ENCODE measurements at places on chromosomes 5 and 9. TPM values are rescaled to one million over a fixed set of nuclear protein-coding genes. Genes with fewer than 3 reads are reported as not detected.

The CEMIP2 gene
- 185 TPM for total RNA-seq

The SPATA31D4 gene
- total RNA-seq, result not detected

The FAM153A gene
- total RNA-seq, result not detected

The TEX53 gene
- not detected for total RNA-seq

The ADAMTS13 gene
- 2.4 TPM for total RNA-seq

The TOR1B gene
- total RNA-seq, result 19.0 TPM

The PDCD1LG2 gene
- not detected for total RNA-seq

The DMRT3 gene
- total RNA-seq, result 0.41 TPM

The EPB41L4B gene
- total RNA-seq, result 6.2 TPM

The FBP2 gene
- total RNA-seq, result not detected

The MSX2 gene
- 0.93 TPM for total RNA-seq

The OR1Q1 gene
- not detected for total RNA-seq

The FAM240B gene
- total RNA-seq, result not detected

The MLLT3 gene
- total RNA-seq, result 23.8 TPM

The KIAA0825 gene
- 3.7 TPM for total RNA-seq

The YIPF5 gene
- total RNA-seq, result 48.3 TPM

The PCDHA6 gene
- 2.8 TPM for total RNA-seq

The PDE6A gene
- total RNA-seq, result not detected

Measured in neural progenitor cell (in vitro differentiated cells).